ENCODE measurements at places on chromosomes 6 and 20. TPM values are rescaled to one million over a fixed set of nuclear protein-coding genes. Genes with fewer than 3 reads are reported as not detected.

DNA sequence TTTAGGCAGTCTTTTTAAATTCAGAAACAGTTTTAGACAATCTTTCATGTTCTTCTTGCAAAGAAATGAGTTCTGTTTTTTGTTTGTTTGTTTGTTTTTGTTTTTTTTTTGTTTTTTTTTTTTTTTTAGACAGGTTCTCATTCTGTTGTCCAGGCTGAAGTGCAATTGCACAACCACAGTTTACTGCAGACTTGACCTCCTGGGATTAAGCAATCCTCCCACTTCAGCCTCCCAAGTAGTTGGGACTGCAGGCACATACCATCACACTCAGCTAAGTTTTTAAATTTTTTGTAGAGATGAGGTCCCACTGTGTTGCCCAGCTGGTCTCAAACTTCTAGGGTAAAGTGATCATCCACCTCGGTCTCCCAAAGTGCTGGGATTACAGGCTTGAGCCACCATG lies 96.2 kb downstream of the OTOR start:
- no peaks in the 10 kb centered on the region for H3K27me3 ChIP-seq
- H3K36me3 ChIP-seq, result no peaks in the 10 kb centered on the region
- no peak overlapping the region for H3K27ac ChIP-seq
- no peak overlapping the region for H3K4me3 ChIP-seq
- no peak for DNase-seq

- no peak for DNase-seq
- no peaks in the 10 kb centered on the region for H3K27me3 ChIP-seq
- H3K4me3 ChIP-seq, result no peak overlapping the region
- no peaks in the 10 kb centered on the region for H3K36me3 ChIP-seq
- peaks cover 28% of the 10 kb centered on the region for H3K4me1 ChIP-seq
Measured at GRCh38 chr20:62651285-62652021, 9.2 kb downstream of the SLCO4A1 start.

- H3K4me3 ChIP-seq, result no peak overlapping the region
- peak overlapping the region; percentile 26 for H3K27ac ChIP-seq
- H3K36me3 ChIP-seq, result peaks cover 30% of the 10 kb centered on the region
- no peak for DNase-seq
Measured at GRCh38 chr6:75268121-75268987, 16.2 kb downstream of the TMEM30A start.

DNA sequence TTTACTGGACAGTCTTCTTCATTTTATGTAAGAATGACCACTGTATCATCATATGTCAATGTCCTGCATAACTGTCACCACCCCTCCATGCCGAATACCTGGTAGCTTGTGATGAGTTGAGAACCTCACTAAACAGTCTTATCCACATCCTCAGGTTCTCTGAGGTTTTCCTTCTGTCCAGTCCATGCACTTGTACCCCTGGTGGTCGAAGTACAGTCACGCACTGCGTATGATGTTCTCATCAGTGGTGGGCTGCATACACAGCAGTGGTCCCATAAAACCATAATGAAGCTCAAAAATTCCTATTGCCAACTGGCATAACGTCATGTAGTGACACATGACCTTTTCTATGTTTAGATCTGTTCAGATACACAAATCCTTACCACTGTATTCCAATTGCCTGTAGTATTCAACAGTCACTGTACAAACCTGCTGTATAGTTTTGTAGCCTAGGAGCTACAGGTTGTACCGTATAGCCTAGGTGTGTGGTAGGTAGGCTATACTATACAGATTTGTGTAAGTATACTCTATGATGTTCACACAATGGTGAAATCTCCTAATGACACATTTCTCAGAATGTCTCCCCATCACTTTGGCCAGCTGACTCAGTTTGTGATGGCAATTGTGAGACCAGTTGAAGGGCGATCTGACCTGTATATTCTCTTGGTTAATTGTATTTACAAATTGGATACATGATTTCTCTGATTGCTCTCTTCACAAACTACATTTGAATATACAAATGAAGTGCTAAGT lies 31.3 kb upstream of the SDCBP2 start:
- no peaks in the 10 kb centered on the region for H3K27me3 ChIP-seq
- H3K4me3 ChIP-seq, result no peak overlapping the region
- DNase-seq, result no peak
- H3K4me1 ChIP-seq, result peaks cover 14% of the 10 kb centered on the region

DNA sequence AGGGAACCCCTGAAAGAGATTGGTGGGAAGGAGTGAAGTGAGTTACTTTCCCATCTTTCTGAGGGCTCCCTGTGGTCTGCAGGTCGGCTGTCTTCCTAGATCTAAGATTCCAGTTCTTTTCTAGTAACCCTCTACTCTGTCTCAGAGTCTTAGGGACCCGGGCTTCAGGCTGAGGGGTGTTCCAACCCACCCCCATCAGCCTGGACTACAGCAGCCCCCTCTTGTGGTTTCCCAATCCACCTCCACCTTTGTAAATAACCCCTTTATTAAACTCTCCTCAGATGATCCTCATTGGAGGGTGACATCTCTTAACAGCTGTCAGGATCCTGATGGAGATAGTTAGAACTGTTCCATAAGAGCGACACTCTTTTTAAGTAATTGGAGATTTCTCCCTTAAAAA lies 300.4 kb downstream of the LRFN2 start:
- no peaks in the 10 kb centered on the region for H3K4me1 ChIP-seq
- DNase-seq, result no peak
- H3K27ac ChIP-seq, result no peak overlapping the region
- peaks cover 6% of the 10 kb centered on the region for H3K36me3 ChIP-seq
- no peak overlapping the region for H3K4me3 ChIP-seq

DNA sequence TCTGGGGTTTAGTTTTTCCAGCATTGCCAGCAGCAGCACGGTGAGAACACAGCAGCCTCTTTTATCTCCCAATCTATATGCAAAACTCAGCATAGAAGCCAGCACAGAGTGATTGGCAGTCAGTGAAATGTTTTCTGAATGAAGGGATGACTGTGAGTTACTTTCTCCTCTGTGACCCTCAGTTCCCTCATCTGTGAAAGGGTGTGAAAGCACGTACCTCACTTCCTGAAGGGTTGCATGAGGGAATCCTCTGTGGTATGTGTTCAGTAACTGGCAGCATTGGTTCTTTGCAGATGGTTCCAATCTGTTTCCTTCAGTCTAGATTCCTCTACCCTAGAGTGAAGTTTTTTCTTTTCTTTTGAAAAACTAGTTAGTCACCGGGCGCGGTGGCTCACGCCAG lies 40.0 kb downstream of the EFCAB8 start:
- H3K27ac ChIP-seq, result peak overlapping the region; percentile 8
- no peak overlapping the region for H3K4me3 ChIP-seq
- H3K4me1 ChIP-seq, result peaks cover 6% of the 10 kb centered on the region

DNA sequence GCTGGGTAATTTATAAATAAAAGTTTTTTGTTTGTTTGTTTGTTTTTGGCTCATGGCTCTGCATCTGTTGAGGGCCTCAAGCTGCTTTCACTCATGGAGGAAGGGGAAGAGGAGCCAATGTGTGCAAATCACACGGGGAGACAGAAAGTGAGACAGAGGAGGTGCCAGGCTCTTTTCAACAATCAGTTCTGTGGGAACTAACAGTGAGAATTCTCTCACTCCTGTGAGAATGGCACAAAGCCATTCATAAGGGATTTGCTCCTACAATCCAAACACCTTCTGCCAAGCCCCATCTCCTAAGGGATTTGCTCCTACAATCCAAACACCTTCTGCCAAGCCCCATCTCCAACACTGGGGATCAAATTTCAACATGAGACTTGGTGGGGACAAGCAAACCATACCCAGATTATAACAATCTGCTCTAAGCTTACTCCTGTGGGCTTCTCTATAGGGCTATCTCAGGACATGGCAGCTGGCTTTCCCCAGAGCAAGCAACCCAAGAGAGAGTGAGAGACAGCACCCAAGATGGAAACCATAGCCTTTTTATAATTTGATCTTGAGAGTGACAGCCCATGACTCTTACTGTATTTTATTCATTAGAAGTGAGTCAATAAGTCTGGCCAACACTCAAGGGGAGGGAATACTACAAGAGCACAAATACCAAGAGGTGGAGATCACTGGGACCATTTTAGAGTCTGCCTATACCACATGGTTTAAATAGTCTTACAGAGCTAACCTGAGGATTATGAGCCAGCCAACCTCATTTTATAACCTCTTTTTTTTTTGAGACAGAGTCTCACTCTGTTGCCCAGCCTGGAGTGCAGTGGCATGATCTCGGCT lies 22.8 kb upstream of the LRRC1 start:
- H3K36me3 ChIP-seq, result peaks cover 10% of the 10 kb centered on the region
- H3K27me3 ChIP-seq, result peaks cover 2% of the 10 kb centered on the region
- H3K27ac ChIP-seq, result no peak overlapping the region

The KCNK15 gene
- total RNA-seq, result not detected

The CLVS2 gene
- not detected for total RNA-seq

The MCHR2 gene
- not detected for total RNA-seq

The ME1 gene
- total RNA-seq, result 24.8 TPM

The GTSF1L gene
- total RNA-seq, result not detected

The LIN28B gene
- not detected for total RNA-seq

The PRICKLE4 gene
- not detected for total RNA-seq

The DUSP15 gene
- total RNA-seq, result not detected

The CCND3 gene
- 92.4 TPM for total RNA-seq

The SMPDL3A gene
- total RNA-seq, result 4.8 TPM

The HFE gene
- 16.1 TPM for total RNA-seq

The SAMD3 gene
- total RNA-seq, result 2.3 TPM

Measured in HFFc6 (cell line).